ENCODE measurements at places on chromosomes 12 and 14. TPM values are rescaled to one million over a fixed set of nuclear protein-coding genes. Genes with fewer than 3 reads are reported as not detected.

Gene CLEC14A
- not detected for total RNA-seq

Gene AVPR1A
- total RNA-seq, result not detected

Gene PTGER2
- total RNA-seq, result 67.9 TPM

Gene PRICKLE1
- total RNA-seq, result 0.34 TPM

Gene ATL1
- 1.2 TPM for total RNA-seq

Gene AKT1
- 137 TPM for total RNA-seq
